ENCODE measurements at places on chromosomes 6 and 20.
A peak's percentile ranks its signal among the peaks of the same experiment; 100 is the strongest.

- peak; percentile 38 for DNase-seq
These were observed 496 bp downstream of the GRM4 start for GRCh38 chr6:34145161-34146020.

DNA sequence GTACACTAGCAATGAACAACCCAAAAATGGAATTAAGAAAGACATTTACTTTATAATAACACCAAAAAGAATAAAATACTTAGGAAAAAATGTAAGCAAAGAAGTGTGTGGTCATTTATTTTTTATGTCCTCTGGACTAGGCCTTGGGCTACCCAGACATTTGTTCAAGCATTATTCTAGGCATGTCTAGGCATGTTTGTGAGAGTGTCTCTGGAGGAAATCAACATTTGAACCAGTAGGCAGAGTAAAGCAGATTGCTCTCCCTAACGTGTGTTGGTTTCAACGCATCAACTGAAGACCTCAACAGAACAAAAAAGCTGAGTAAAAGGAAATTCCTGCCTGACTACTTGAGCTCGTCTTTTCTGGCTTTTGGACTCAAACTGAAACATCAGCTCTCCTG is 84.5 kb downstream of the ANKEF1 start:
- no peak for DNase-seq

DNA sequence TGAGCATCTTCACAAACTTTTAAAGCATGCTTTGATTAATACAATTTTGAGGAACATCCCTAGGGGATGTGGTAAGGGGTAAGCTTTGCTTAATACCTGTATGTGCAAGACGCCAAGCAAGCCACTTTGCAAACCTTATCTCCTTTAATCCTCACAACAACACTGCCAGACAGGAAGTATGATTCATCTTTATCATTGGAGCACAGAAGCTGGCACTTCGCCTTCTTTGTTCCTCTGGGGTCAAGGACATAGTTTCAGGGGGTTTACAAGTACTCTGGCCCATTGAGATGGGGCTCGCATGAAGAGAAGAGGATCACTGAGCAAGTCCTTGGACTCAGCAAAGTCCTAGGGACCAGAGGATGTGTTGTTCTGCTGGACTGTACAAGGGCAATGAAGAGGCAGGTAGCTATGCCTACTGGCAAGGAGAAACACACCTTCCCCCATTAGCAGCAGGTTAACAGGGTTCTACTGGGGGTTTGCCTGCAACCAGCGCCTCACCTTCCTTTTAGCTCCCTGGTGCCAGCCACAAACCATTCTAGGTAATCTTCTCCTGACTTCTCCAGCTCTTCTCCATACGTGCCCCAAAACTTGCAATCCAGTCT is 8.8 kb downstream of the TMEM244 start:
- no peak for DNase-seq

GRCh38 chr6:161373905-161374451 is 100.1 kb upstream of the AGPAT4 start:
- peak; percentile 53 for DNase-seq

DNA sequence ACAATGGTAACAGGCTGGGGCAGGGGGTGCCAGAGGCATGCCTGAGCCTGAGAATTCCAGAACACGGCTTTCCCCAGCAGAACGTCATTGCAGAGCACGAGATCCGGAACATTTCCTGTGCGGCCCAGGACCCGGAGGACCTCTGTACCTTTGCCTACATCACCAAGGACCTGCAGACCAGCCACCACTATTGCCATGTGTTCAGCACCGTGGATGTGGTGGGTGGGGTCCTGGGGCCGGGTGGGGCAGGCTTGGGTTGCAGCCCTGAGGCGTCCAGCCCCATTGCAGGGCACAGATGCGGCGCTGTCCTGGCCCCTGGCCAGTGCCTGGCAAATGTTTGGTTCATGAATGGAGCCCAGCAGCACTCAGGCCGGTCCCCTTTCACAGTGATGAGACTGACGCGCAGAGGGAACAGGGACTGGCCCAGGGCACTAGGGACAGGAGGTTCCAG is 57.1 kb downstream of the TCP11 start:
- DNase-seq, result no peak
